ENCODE measurements at places on chromosomes 11 and 22. TPM values are rescaled to one million over a fixed set of nuclear protein-coding genes. Genes with fewer than 3 reads are reported as not detected.

DNA sequence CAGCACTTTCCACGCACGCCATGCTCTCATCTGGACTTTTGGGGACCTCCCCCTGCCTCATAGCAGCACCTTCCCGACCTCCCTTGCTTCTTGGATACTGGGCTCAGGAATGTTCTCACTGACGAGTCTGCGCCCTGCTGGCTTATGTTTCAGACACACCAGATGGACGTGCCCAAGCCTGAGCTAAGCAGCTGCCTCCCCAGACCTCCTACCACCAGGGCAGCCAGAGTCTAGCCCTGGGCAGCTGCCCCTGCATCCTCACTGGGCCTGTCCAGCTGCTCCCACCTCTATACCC is 13.2 kb upstream of the RGL4 start:
- peak; percentile 31 for DNase-seq

MS4A3 gene
- total RNA-seq: not detected

SLC16A8 gene
- 1.6 TPM for total RNA-seq

CARD18 gene
- total RNA-seq: not detected

- no peak for DNase-seq
Measured at GRCh38 chr22:45418770-45419138, 5.3 kb downstream of the RIBC2 start.

GRCh38 chr22:31130873-31131272 is 8.1 kb downstream of the INPP5J start:
- DNase-seq: no peak

Data from dorsolateral prefrontal cortex (tissue), 122 donors.